ENCODE measurements at places on chromosomes 5 and 9. TPM values are rescaled to one million over a fixed set of nuclear protein-coding genes. Genes with fewer than 3 reads are reported as not detected.

GRCh38 chr9:83384214-83384613, 154.0 kb downstream of the FRMD3 start:
- DNase-seq = no peak
- no peak overlapping the region for H3K27ac ChIP-seq
- H3K27me3 ChIP-seq = no peaks in the 10 kb centered on the region
- no peaks in the 10 kb centered on the region for H3K4me1 ChIP-seq

GRCh38 chr9:14096258-14096922, 217.6 kb downstream of the NFIB start:
- peak overlapping the region; percentile 39 for H3K27ac ChIP-seq
- peaks cover 31% of the 10 kb centered on the region for H3K4me1 ChIP-seq
- peak overlapping the region; percentile 27 for H3K4me3 ChIP-seq
- no peaks in the 10 kb centered on the region for H3K27me3 ChIP-seq
- no peaks in the 10 kb centered on the region for H3K36me3 ChIP-seq
- DNase-seq = no peak

GRCh38 chr5:135399794-135400542, 937 bp upstream of the MACROH2A1 start:
- H3K27me3 ChIP-seq = no peaks in the 10 kb centered on the region
- H3K36me3 ChIP-seq = no peaks in the 10 kb centered on the region
- peaks cover 36% of the 10 kb centered on the region for H3K4me1 ChIP-seq
- peak overlapping the region; percentile 76 for H3K27ac ChIP-seq

DNA sequence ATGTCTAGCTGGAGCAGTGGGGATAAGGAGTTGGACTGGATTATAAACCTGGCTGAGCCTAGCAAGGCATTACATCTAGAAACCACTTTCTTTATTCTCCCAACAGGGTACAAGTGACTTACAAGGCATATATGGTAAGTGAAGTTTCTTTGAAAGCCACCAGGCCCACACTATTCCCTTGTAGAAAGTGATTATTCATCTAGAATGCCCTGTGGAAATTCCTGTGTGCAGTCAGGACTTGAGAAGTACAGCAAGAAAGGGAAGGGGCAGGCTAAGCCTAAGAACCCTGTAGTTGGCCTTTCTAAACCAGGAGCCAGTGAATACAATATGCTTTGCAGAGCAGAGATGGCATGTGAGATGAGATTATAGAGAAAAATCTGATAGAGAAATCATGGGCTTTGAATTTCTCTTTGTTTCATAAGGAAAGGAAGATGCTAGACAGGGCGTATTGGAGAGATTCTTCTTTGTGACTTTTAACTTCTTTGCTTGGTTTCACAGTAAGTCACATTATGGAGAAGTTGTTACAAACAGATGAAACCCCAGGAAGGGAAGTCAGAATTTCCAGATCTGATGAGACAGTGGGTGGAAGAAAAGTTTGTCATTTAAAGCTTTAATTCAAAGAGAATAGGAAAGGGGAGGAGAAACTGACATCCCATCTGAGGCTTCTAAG, 321.7 kb downstream of the NDUFS4 start:
- H3K27me3 ChIP-seq = no peaks in the 10 kb centered on the region
- H3K36me3 ChIP-seq = no peaks in the 10 kb centered on the region
- no peak overlapping the region for H3K27ac ChIP-seq
- H3K4me3 ChIP-seq = no peak overlapping the region
- no peaks in the 10 kb centered on the region for H3K4me1 ChIP-seq

- no peak for DNase-seq
- no peaks in the 10 kb centered on the region for H3K4me1 ChIP-seq
- no peaks in the 10 kb centered on the region for H3K36me3 ChIP-seq
- H3K27ac ChIP-seq = no peak overlapping the region
These were observed 35.3 kb upstream of the SMIM23 start for GRCh38 chr5:171750311-171750788.

- no peaks in the 10 kb centered on the region for H3K4me1 ChIP-seq
- no peak overlapping the region for H3K27ac ChIP-seq
- H3K27me3 ChIP-seq = no peaks in the 10 kb centered on the region
- no peak overlapping the region for H3K4me3 ChIP-seq
- no peaks in the 10 kb centered on the region for H3K36me3 ChIP-seq
These were observed 112.0 kb downstream of the ADAMTS16 start for GRCh38 chr5:5252106-5252505.

- H3K36me3 ChIP-seq = no peaks in the 10 kb centered on the region
- H3K27me3 ChIP-seq = no peaks in the 10 kb centered on the region
- DNase-seq = no peak
- no peaks in the 10 kb centered on the region for H3K4me1 ChIP-seq
- H3K4me3 ChIP-seq = no peak overlapping the region
- no peak overlapping the region for H3K27ac ChIP-seq
These were observed 166.2 kb upstream of the ACO1 start for GRCh38 chr9:32218100-32218767.

DNA sequence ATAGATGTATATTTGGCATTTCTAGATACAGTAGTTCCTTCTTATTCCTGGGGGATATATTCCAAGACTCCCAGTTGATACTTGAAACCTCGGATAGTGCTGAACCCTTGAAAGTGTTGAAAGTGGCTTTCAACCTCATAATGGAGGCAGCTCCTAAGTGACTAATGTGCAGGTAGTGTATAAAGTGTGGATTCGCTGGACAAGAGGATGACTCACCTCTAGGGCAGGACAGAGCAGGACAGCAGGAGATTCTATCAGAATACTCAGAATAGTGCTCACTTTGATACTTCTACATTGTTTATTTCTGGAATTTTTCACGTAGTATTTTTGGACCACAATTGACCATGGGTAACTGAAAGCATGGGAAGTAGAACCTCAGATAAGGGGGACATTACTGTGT, 1138.9 kb upstream of the WWC1 start:
- DNase-seq = no peak
- no peaks in the 10 kb centered on the region for H3K27me3 ChIP-seq
- H3K4me1 ChIP-seq = no peaks in the 10 kb centered on the region
- no peaks in the 10 kb centered on the region for H3K36me3 ChIP-seq
- no peak overlapping the region for H3K27ac ChIP-seq

NDOR1 gene
- 3.9 TPM for total RNA-seq

DNA sequence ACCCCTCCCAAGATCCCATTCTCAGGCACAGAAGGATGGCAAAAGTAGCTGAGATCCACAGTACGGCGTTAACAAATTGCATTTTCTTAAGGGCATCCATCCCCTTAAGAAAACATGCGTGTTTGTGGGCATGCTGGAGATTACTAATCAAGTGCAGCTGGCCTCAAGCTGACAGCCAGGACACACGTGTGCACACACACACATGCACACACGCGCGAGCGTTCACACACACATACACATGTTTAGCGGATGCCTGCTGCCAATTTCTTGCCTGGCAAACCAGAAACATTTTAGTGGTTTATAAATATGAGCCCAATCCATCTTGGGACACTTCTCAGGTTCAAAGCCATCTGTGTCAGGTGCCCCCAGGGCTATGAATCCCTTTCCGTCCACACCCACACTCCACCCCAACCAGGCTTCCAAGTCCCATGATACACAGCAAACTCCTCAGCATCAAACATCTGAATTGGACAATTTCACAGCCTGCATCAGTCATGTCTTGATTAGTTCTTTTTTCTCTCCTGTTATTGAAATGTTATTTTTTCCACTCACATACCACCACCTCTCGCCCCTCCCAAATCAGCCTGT, 23.5 kb upstream of the SMIM23 start:
- H3K27me3 ChIP-seq = peaks cover 2% of the 10 kb centered on the region
- H3K36me3 ChIP-seq = no peaks in the 10 kb centered on the region
- no peak for DNase-seq
- no peak overlapping the region for H3K4me3 ChIP-seq
- H3K27ac ChIP-seq = no peak overlapping the region
- no peaks in the 10 kb centered on the region for H3K4me1 ChIP-seq

- peaks cover 11% of the 10 kb centered on the region for H3K4me1 ChIP-seq
- H3K27me3 ChIP-seq = no peaks in the 10 kb centered on the region
- no peak overlapping the region for H3K4me3 ChIP-seq
- peak overlapping the region; percentile 18 for H3K27ac ChIP-seq
These were observed 93.7 kb downstream of the PDE4D start for GRCh38 chr5:59799668-59800346.

DNA sequence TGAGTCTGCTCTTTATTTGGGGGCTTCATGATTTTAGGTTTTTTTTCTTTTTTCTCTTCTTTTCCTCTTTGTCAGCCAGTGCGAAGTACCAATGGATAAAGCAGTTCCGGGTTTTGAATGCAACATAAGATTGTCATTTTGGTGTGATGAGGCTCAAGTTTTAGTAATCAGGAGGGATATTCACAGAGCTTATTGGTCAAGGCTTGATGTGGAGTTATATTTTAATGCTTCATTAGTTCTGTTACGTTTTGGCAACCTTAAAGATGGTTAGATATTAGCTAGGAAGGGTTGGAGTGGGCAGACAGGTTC, 1.4 kb downstream of the PIK3R1 start:
- H3K36me3 ChIP-seq = no peaks in the 10 kb centered on the region
- no peak for DNase-seq
- H3K27ac ChIP-seq = peak overlapping the region; percentile 95
- peaks cover 24% of the 10 kb centered on the region for H3K4me1 ChIP-seq

DNA sequence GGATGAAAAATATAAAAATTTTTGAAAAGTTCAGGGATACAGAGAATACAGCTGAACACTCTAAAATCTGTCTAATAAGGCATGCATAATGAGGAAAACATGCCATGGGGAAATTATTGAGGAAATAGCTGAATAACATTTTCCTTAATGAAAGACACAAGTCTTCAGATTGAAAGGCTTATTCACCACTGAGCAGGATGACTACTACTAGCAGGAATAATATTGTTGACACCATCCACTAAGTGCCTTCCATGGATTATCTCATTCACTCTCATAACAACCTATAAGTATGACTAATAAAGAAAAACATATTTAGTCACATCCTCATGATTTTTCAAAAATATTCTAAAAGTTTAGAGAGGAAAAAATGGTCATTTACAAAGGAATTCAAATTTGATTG, 96.7 kb upstream of the FER start:
- H3K27ac ChIP-seq = no peak overlapping the region
- H3K4me3 ChIP-seq = no peak overlapping the region
- no peaks in the 10 kb centered on the region for H3K36me3 ChIP-seq
- H3K27me3 ChIP-seq = no peaks in the 10 kb centered on the region

PTGER4 gene
- 4.2 TPM for total RNA-seq

DNA sequence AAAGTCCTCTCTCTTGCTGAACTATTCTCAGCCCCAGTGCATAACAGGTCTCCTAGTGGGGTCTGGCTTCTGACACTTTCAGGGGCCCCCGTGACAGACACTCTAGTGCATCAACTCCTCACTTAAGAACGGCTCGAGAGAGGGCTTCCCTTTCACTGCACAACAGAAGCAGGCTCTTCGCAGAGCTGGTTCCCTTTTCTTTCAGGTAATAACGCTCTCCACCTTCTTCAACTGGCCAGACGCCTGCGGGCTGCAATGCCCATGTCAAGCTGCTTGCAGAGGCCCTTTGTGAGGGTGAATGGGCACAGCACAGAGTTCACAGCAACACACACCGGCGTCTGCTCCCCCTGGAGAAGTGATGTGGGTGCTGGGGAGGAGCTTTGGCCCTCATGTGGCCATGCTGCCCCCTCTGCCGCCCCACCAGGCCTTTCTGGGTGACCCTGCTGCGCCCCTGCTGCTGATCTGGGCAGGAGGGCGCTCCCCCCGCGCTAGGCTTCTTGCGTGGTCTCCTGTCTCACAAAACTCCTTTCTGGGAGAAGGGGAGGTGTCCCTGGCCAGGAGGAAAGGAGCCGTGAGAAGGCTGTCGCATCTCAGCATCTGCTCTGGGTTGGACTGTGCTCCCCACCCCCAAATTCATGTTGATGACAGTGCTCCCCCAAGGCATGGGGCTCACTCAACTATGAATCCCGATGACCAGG, 2.4 kb downstream of the MRPL36 start:
- H3K27ac ChIP-seq = no peak overlapping the region
- no peak overlapping the region for H3K4me3 ChIP-seq
- no peaks in the 10 kb centered on the region for H3K27me3 ChIP-seq
- no peaks in the 10 kb centered on the region for H3K36me3 ChIP-seq

GRCh38 chr5:102313912-102314311, 17.8 kb upstream of the SLCO4C1 start:
- no peak overlapping the region for H3K27ac ChIP-seq
- H3K27me3 ChIP-seq = no peaks in the 10 kb centered on the region
- no peak overlapping the region for H3K4me3 ChIP-seq
- no peaks in the 10 kb centered on the region for H3K4me1 ChIP-seq
- H3K36me3 ChIP-seq = no peaks in the 10 kb centered on the region

- H3K4me3 ChIP-seq = no peak overlapping the region
- H3K4me1 ChIP-seq = peaks cover 42% of the 10 kb centered on the region
- peak overlapping the region; percentile 40 for H3K27ac ChIP-seq
These were observed 76.6 kb upstream of the ZNF169 start for GRCh38 chr9:94182532-94182931.

GRCh38 chr5:64766941-64767340, 1.6 kb downstream of the SREK1IP1 start:
- no peaks in the 10 kb centered on the region for H3K36me3 ChIP-seq
- H3K27me3 ChIP-seq = no peaks in the 10 kb centered on the region
- H3K27ac ChIP-seq = peak overlapping the region; percentile 88
- H3K4me3 ChIP-seq = peak overlapping the region; percentile 82
- no peak for DNase-seq
- H3K4me1 ChIP-seq = peaks cover 52% of the 10 kb centered on the region

DNA sequence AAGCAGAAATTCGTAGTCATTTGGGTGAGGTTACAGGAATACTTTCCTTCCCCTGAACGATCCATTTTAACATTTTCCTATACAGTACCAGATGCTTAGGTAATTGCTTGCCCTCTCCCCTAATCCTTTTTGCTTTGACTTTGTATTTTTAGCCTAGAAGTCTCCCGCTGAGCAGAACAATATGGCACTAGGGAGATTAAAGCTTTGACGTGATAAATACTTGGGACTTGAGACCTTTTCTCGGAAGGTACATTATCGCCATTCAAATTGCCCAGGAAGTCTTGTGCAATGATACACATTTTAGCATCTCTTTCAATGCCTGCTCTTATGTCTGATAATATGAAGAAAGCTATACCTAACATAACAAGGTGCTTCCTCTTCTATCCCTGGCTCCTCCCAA, 22.9 kb upstream of the SPATA31C2 start:
- no peak for DNase-seq
- no peak overlapping the region for H3K27ac ChIP-seq
- H3K4me3 ChIP-seq = no peak overlapping the region
- no peaks in the 10 kb centered on the region for H3K27me3 ChIP-seq

DNA sequence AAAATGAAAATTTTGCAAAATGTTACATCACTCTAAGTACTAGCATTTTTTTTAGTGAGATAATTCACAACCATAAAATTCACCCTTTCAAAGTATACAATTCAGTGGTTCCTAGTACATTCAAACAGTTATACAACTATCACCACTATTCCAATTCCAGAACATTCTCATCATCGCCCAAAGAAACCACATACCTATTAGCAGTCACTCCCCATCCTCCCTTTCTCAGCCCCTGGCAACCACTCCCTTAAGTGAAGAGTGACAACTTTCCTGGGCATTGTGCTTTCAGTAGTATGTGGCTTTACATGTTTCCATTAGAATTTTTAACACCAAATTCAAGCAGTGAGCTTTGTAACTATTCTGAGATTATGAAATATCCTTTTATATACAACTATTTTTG, 81.4 kb downstream of the RASEF start:
- H3K4me3 ChIP-seq = no peak overlapping the region
- H3K27ac ChIP-seq = no peak overlapping the region
- no peak for DNase-seq
- no peaks in the 10 kb centered on the region for H3K36me3 ChIP-seq

- no peak for DNase-seq
- no peaks in the 10 kb centered on the region for H3K27me3 ChIP-seq
- no peaks in the 10 kb centered on the region for H3K36me3 ChIP-seq
- H3K4me3 ChIP-seq = no peak overlapping the region
- H3K27ac ChIP-seq = no peak overlapping the region
These were observed 5.4 kb upstream of the CSF2 start for GRCh38 chr5:132067941-132068808.

- H3K36me3 ChIP-seq = no peaks in the 10 kb centered on the region
- no peak overlapping the region for H3K4me3 ChIP-seq
- DNase-seq = no peak
- no peak overlapping the region for H3K27ac ChIP-seq
- no peaks in the 10 kb centered on the region for H3K27me3 ChIP-seq
These were observed 55.5 kb upstream of the FST start for GRCh38 chr5:53424686-53425615.
